ENCODE measurements at places on chromosomes 4 and X.

DNA sequence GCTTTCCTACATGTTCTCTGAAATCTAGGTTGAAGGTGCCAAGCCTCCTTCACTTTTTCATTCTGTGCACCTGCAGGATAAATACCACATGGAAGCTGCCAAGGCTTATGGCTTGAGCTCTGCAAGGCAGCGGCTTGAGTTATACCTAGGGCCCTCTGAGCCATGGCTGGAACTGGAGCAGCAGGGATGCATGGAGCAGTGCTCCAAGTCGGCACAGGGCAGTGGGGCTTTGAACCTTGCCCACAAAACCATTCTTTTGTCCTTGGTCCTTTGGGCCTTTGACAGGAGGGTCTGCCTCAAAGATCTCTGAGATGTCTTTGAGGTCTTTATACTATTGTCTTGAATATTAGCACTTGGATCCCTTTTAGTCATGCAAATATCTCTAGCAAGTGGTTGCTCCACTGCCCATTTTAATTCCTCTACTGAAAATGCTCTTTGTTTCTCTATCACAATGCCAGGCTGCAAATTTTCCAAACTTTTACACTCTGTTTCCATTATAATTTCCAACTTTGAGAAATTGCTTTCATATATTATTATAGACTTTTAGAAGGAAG is 536.2 kb upstream of the KLHL4 start:
- DNase-seq = no peak

DNA sequence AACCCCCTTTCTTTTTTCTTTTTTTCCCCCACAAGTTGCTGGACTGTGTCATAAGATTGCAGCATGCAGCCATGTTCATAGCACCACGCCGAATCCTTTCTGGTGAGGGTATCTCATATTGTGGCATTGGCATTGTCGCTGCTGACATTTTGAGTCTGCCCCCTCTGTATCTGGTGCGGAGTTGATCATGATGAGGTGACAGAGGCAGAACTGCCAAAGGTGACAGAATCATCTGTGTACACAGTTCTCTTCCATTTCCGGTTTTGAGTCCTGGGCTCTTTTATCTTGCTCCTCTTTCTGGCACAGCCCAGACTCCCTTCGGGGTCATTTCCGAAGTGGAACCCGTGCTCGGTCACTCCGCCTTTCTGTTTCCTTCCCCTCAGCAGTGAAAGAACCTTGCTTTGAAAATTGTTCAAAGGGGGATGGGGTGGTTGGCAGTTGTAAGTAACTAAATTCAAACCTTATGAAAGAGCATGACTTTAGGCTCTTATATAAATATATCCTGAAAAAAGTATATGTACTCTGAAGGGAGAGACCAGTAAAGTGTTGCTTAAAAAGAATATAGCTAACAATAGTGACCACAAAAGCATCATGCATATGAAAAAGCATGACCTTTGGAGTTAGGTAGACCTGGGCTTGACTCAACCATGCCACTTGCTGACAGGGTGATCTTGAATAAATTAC is 55.0 kb upstream of the BMP2K start:
- DNase-seq = no peak

DNA sequence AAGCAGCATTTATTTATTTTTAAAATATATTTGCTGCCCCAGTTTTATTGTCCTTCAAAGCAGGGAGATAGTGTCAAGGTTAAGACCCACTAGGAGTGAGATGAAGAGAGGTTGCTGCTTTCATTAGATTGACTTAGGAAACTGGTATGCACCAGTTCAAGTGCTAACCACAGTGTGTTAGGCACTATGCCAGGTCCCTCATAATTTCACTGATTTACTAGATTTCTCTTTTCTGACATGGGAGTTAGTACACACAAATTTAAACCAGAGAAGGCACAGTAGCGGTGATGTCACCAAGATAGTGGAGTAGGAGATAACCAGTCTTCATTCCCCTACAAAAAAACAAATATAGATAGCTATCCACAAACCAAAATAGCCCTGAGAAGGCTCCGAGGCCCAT is 14.3 kb downstream of the RRAGB start:
- DNase-seq = no peak

DNA sequence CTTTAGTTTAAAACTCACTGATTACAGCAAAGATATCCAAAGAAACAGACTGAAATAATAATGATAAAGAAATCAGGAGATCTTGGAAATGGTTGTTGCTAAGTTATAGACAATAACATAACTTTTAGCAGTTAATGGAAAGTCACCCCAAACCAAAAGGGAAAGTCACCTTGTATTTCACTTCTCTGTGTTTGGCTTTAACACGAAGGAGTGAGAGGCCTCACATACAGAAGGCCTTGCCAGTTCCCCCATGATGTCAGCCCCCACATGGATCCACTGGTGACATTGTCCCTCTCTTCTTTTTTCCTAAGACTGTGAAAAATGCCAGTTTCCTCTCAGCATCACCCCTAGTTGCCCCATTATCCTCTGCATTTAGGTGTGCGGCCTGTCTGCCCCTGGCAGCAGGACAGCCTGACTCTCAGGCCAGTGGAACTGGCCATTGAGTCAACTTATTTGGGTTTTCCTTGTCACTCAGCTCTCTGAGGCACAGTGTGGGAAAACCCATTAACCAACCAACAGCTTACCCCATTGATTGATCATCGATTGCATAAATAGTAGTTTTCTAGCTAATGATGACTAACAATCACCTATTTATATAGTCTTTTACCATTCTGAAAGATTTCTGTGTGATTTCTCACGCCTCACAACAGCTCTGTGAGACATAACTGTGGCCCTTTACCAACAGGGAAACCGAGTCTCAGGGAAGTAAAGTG is 308.1 kb downstream of the PTTG2 start:
- DNase-seq = no peak

DNA sequence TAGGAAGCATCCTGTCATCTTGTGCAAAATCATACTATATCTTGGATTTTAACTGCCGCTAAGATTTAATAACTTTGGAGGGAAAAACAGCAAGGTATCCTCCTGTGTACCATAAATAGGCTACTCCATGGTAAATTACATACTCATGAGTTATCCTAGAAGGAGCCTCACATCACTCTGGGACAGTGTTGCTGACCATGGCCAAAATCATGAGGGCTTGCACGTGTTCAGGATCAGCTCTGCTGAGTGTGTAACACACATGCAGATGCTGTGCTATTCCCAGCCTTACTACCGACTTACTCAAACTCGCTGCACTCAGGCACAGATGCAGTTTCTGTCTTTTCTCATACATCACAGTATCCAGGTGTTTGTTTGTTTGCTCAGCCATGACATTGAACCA is 56.6 kb downstream of the DKK2 start:
- no peak for DNase-seq

GRCh38 chr4:173913496-173913895 is 370.0 kb downstream of the FBXO8 start:
- DNase-seq = no peak

GRCh38 chrX:100913111-100913510 is 15.6 kb downstream of the XKRX start:
- DNase-seq = no peak

DNA sequence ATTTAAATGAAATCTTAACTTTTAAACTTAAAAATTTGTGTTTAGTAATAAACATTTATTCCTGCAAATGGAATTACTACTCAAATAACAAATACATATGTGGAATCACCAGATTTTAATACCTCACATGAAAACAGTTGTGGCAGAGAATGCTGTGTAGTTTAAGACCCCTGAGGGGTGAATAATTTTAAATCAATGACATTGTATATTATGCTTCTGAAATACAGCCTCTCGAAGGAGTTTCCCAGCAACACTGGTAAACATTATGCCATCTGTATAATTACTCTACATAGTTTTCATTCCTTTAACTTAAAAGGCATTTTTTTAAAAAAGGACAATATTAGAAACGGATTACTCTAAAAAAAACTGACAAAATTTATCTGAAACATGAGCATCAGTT is 2313.3 kb downstream of the ARAP2 start:
- no peak for DNase-seq

GRCh38 chrX:124030520-124030919 is 69.0 kb downstream of the STAG2 start:
- no peak for DNase-seq

GRCh38 chrX:17638731-17639130 is 98.6 kb upstream of the SCML1 start:
- no peak for DNase-seq

DNA sequence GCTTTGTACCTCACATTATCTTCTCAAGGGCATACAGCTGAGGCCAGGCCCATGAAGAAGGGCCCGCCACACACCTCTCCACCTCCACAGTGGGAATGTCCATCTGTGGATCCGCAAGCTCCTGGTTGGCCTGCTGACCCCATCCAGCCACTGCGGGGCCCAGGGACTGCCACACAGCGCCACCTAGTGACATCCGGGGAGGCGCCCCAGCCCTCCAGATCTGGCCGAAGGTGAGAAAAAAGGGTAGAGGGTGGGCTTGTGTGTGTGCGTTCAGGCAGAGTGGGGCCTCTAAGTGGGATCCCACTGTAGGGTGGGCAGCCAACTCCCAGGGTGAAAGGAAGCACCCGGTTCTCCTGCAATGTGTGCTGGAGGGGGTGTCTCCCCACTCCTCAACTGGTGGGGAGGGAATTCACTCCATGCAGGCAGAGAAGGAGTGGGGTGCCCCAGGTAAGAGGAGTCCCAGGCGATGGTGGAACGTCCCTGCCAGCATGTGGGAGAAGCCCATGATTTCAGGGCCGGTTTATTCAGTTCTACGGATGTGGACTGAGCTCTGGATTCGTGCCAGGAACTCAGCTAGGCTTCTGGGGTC is 117.3 kb downstream of the ENPP6 start:
- no peak for DNase-seq
